ENCODE measurements at places on chromosomes 5 and 9. TPM values are rescaled to one million over a fixed set of nuclear protein-coding genes. Genes with fewer than 3 reads are reported as not detected.

DNA sequence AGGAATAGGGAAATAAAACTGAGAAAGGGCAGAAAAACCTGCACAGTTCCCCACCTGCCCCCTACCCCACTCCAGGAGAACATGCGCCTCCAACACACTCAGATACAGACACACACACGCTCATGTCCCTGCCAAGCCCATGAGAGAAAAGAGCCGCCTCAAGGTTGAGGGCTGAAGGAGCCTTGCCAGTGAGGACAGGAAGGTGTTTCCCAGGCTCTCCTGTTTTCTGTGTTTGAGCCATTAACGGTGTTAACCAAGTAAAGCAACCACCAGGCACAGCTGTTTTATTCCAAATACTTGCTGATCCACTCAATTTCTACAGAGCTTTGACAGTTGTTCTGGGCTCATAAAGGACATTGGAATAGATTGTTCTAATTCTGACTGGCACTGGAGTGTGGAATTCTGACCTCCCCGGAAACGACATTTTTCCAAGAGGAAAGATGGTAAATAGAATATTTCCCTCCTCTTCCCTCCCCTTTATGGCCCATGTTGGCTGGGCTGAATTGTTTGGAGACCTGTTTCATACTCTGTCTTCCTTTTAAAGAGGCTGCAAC, 238.0 kb downstream of the DMAC1 start:
- DNase-seq = no peak

- DNase-seq = no peak
Measured at GRCh38 chr5:138719811-138720210, 33.4 kb upstream of the CTNNA1 start.

DNA sequence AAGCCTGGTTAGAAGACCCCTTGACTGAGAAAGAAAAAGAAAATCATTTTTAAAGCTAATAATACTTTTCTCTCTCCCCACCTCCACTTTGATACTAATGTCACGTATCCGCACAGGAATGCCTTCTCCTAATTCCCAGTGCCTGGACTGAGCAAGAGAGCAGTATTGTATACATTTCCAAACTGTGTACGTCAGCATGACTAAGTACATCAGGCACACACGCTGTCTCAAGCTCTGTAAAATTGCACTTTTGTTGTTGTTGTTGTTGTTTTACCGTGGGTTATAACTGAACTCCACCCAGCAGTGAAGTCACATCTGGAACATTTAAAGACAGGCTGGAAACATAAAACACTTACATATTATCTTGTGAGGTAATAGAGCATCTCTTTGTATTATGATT, 407.6 kb downstream of the DNAH5 start:
- no peak for DNase-seq

- DNase-seq = no peak
Measured at GRCh38 chr5:61790678-61791077, 458.6 kb downstream of the ZSWIM6 start.

- DNase-seq = no peak
Measured at GRCh38 chr5:120657104-120657503, 193.0 kb downstream of the PRR16 start.

DNA sequence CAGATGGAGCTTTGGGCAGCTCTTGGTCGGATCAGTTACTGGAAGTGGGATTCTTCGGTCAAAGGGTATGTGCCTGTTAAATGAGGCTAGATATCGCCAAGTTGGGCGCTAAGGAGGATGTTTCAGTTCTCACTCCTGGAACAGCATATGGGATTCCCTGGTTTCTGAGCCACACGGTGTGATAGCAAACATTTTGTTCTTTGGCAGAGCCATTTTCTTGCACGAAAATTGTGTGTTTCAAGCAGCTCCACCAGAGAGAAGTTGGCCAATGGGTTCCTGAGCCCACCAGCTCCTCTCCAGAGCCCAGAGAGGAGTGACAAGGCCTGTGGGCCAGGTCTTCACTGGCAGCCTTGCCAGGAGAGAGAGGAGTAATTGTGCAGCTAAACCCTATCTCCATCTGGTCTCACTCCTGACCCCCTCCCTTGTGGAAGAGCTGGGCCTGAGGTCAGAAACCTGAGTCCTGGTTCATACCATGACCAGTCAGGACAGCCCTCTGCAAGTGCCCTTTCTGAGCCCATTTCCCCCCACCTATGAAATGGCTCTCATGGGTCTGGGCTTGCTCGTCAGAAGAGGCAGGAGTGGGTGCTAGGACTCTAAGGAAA, 10.7 kb upstream of the SLC6A7 start:
- DNase-seq = no peak

- DNase-seq = peak; percentile 74
Measured at GRCh38 chr5:14490309-14490711, 91.3 kb upstream of the OTULINL start.

Gene SLC46A2
- not detected for total RNA-seq

Gene MYMK
- total RNA-seq = not detected

Gene PHPT1
- 345 TPM for total RNA-seq
